ENCODE measurements at places on chromosomes 4 and X.

GRCh38 chrX:149871940-149872339, 9.0 kb upstream of the MAGEA8 start:
- peak; percentile 23 for DNase-seq

GRCh38 chr4:187826725-187827124, 168.8 kb upstream of the ZFP42 start:
- no peak for DNase-seq

DNA sequence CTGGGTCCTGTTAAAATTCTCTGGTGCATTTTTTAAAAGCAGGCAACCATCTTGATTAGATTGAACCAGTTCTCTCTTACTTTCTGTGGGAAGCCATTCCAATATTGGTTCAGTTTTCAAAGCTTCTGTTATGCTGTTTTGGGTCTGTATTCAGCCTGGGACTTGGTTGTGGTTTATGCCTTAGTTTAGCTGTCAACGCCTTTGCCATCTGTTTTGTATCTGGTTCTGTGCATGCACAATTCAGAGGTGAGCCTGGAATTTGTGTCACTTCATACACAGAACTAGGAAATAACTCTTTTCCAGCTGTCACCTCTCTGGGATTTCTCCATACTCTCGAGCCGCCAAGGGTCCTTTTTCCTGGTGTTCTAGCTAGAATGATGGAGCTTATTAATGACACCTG, 46.2 kb downstream of the STAP1 start:
- no peak for DNase-seq

GRCh38 chr4:955931-956381, 17.4 kb downstream of the DGKQ start:
- DNase-seq = no peak

DNA sequence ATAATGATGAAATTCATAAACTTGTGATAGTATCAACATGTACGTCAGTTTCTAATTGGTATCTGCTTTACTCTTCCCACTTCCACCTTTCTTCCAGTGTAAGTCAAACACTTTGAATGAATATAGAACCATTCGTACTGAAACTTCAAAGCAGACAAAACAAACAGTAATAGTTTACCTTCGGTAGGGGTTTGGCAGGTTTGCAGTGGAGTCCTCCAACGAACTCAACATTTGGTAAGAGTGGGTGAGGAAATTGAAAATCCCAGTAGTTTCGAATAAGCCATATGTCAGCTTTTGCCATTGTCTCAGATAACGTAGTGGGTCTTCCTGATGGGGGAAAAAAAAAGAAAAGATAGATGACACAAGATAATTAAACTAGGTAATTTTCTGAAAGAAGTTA, 2.2 kb downstream of the UGT2B4 start:
- no peak for DNase-seq

DNA sequence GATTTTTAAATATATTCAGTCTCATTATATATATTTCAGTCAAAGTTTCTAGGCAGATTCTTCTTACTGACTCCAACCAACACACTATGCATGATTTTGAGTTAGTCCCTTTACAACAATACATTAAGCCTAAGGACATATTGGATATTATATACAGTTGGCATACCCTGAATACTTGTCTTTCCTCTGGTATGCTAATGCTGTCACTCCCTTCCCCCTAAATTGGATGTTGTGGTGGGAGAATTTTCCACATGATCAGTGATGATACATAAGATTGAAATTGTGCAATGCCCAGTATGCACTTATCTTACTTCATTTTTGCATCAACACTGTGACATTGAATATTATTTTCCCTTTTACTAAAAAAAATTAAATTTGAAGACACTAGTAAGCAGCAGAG, 935.2 kb downstream of the PCDH7 start:
- no peak for DNase-seq

DNA sequence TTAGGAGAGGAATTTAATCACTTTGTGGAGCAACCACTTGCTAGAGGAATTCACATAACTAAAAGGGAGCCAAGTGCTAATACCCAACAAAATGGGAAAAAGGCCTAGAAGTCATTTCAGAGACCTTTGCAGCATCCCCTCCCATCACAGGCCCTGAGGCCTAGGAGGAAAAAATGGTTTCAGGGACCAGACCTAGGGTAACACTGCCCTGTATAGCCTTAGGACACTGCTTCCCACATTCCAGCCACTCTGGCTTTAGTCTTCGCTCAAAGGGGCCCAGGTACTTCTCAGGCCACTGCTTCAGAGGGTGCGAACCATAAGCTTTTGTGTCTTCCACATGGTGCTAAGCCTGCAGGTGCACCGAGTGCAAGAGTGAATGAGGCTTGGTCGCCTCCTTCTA, 19.1 kb downstream of the SPANXN2 start:
- DNase-seq = no peak

All from large intestine (tissue), 12 donors.